ENCODE measurements at places on chromosomes 2 and 18. TPM values are rescaled to one million over a fixed set of nuclear protein-coding genes. Genes with fewer than 3 reads are reported as not detected.
A peak's percentile ranks its signal among the peaks of the same experiment; 100 is the strongest.

DNA sequence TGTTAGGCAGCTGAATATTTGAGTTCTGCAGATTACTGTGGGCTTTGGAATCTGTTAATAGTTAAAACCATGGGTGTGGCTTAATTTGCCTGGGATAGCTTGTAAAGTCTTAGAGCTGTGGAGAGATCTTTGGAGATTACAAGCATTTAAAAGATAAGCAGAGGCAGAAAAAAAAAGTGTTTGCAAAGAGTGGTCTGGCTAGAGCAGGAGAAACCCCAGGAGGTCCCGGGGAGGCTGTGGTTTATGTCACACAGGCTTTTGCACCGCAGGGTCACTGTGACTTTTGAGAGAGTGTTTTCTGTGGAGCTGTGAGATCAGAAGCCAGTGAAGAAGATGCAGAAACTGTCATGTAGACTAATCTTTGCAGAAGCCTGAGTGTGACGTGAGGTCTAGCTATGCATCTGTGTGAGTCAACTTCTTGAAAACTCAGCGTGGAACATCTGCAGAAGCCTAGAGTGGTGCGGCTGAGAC, 49.0 kb downstream of the SETBP1 start:
- ATAC-seq, result no peak

DNA sequence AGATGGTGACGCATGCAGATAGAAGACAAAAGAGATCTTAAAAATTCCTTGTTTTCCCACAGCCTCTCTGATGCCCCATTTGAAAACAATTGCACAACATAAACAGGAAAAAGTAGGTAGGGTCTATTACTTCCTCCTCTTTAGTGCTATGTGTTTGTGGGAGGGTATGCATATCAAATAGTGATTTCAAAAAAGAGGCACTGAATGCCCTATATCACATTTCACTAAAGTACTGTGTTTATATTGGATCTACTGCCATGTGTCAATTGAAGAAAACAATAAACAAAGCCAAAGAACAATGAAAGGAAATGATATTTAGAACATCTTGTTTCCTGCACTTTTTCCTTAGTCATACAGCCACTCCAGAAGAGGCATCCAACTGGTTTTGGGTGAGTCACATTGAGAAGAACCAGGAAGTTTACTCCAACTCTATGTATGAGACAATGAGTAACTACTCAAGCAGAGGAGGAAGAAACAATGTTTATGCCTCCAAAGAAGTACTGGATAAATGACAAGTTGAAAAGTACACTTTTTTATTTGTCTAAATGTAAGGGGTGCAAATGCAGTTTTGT, 583.6 kb downstream of the FBXO15 start:
- no peak for ATAC-seq

GRCh38 chr2:67660871-67661270, 263.7 kb downstream of the ETAA1 start:
- no peak for ATAC-seq

DNA sequence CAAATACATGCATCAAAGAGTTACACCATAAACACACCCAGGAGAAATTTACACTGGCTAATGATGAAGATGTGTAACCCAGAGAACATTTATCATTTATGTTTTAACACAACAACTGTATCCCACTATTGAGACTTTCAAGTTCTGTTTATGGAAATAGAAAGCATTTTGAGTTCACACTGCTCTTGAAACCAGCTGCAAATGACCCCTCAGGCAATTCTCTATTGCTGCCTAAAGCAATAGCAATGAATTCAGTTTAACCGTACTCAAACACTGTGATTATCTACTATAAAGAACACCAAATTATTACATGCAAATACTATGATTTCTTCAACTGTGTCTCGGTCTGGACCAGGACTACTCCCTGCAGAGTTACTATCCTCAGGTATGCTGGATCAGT, 452.7 kb upstream of the NRXN1 start:
- no peak for ATAC-seq

GRCh38 chr2:145740302-145740701, 1220.4 kb upstream of the ZEB2 start:
- no peak for ATAC-seq

DNA sequence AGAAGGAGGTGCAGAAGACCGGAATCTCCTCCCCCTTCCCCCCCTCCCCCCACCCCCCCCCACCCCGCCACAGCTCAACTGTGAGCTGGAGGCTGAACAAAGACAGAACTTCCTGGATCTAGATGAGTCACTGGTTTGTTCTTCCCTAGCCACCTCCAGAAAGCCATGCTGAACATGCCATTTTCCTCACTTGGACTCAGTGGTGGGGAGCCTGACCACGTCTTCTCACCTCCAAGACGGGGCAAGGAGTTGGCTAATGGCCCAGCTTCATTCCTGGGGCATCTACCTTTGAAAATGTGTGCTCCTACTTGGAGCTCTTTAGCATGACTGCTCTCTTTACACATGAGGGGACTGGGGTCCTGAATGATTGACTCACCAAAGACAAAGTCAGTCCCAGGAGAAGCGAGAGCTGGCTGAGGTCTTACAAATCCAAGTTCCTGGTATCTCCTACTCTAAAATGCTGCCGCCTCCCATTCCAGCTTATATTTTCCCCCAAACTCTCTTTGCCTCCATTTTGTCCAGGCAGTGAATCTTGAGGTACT, 22.6 kb upstream of the FZD5 start:
- peak; percentile 58 for ATAC-seq

GRCh38 chr2:41743324-41743723, 304.5 kb upstream of the PKDCC start:
- ATAC-seq, result no peak

DNA sequence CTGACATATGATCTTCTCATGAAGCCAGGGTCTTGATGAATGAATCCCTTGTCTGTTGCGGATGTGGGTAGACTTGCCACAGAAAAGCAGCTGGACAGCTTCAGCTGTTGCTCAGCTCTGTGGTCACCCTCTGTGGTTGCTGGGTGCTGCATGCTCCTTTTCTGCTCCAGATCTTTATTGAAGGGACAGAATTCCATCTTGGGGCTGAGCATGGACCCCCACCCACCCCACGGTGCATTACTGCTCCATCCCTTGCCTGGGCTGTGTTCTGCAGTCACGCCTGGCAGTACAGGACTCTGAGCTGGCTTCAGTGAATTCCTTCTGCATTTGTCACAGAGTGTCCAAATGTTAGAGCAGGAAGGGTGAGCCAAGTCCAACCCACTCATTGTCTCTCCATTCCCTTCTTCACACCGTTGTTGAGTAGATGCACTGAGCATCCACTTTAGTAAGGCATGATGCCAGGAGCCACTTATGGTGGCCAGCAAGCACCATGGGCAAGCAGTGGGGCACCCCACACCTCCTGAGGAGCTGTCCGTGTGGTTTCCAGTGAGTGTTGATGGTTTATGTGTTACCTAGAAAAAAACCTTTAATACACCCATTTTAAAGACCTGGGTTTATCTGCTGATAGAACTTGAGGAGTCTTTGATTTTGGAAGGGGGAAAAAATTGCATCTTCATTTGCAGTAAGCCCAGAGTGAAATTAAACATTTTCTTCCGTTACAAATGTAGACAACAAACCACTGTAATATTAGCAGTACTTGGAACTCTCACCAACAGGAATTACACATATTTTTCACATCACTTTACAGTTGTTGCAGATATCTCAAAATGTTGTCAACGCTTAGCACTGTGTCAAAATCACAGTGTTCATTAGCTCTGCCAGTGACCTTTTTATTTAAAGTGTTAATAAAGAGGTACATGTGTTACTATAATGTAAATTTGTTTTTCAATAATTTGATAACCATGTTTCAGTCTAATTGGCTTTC, 14.7 kb upstream of the ITGB6 start:
- ATAC-seq, result peak; percentile 76

- ATAC-seq, result no peak
Observed at GRCh38 chr18:58738322-58738721, 67.1 kb downstream of the MALT1 start.

GRCh38 chr2:9767656-9768281, 75.5 kb upstream of the TAF1B start:
- ATAC-seq, result no peak

- ATAC-seq, result no peak
Observed at GRCh38 chr2:8587251-8587791, 94.5 kb upstream of the ID2 start.

GRCh38 chr2:65373365-65373918, 59.0 kb downstream of the SPRED2 start:
- ATAC-seq, result no peak

IL1RL1 gene
- total RNA-seq, result 7.1 TPM

MPP4 gene
- not detected for total RNA-seq

C1QL2 gene
- total RNA-seq, result not detected

NEU2 gene
- not detected for total RNA-seq

COL4A4 gene
- total RNA-seq, result 5.5 TPM

ZNF521 gene
- 12.3 TPM for total RNA-seq

REG3A gene
- total RNA-seq, result not detected

NPPC gene
- total RNA-seq, result not detected

UGT1A7 gene
- not detected for total RNA-seq

ID2 gene
- total RNA-seq, result 142 TPM

MIB1 gene
- 57.7 TPM for total RNA-seq
